Activated CD8-positive, alpha-beta T cell treated with anti-CD3 and anti-CD28 coated beads, Interleukin-2, amount 10 ng/mL, durations not matched to agents 7 days and 5 days (primary cell): ENCODE measurements at places on chromosomes 11 and 22. TPM values are rescaled to one million over a fixed set of nuclear protein-coding genes. Genes with fewer than 3 reads are reported as not detected.

GRCh38 chr22:32712644-32713355 is 88.7 kb upstream of the TIMP3 start:
- no peak for DNase-seq

DNA sequence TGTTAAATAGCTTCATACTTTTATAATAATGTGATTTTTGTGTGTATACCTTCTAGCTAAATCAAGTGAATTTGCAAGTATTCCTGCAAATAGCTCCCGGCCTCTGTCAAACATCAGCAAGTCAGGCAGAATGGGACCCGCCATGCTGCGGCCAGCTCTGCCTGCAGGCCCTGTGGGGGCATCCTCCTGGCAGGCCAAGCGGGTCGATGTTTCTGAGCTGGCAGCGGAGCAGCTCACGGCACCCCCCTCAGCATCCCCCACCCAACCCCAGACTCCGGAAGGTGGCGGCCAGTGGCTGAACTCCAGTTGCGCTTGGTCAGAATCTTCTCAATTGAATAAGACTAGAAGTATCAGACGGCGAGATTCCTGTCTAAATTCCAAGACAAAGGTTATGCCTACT is 19.3 kb downstream of the GTSE1 start:
- no peak for DNase-seq

GRCh38 chr11:78926633-78927338 is 352.1 kb upstream of the NARS2 start:
- no peak for DNase-seq

DNA sequence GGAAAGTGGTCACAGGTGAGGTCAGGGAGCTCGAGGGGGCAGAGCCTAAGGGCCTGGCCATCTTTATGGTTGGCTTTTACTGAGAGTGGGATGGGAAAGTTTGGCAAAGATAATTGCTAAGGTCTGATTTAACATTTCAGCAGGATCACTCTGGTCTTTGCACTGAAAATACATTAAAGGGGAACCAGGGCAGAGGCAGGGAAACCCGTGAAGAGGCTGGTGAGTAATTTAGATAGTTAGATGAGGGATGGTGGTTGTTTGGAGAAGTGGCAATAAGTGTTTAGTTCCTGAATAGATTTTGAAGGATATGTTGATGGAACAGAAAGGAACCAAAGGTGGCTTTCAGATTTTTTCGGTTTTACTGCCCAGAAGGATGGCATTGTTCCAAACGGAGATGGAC is 50.8 kb downstream of the SCN3B start:
- no peak for DNase-seq

GRCh38 chr11:8063324-8063723 is 17.7 kb upstream of the TUB start:
- DNase-seq = no peak

The UBQLN3 gene
- total RNA-seq = not detected

The KDM4D gene
- 0.89 TPM for total RNA-seq
